Non-pigmented ciliary epithelial cell (primary cell): ENCODE measurements at places on chromosomes 1 and 21.

GRCh38 chr1:244953901-244954300 lies 89.6 kb upstream of the HNRNPU start:
- DNase-seq = no peak

GRCh38 chr1:192316942-192317450 lies at the start of gene RGS21:
RGS21 (plus strand) TSS chr1:192316992; CDS start chr1:192343037, 26,045 bp downstream.
- DNase-seq = no peak

DNA sequence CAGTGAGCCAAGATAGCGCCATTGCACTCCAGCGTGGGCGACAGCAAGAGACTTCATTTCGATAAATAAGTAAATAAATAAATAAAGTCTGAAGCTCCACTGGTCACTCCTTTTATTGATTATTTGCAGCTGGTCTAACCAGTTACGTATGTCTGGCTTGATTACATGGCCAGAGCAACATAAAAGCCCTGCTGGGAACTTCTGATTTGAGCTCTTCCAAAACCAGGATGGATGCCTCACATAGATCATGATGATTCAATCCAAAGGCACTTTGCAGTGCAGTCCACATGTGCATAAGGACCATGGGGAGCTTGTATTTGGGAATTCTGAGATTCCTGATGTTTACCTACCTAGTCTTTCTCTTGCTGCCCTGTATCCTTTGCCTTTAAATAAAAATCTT lies 24.0 kb downstream of the NSUN4 start:
- DNase-seq = no peak

GRCh38 chr1:87867626-87868025 lies 538.9 kb downstream of the LMO4 start:
- no peak for DNase-seq

- no peak for DNase-seq
Observed at GRCh38 chr1:183654706-183655105, 1.6 kb upstream of the APOBEC4 start.

- DNase-seq = no peak
Observed at GRCh38 chr1:176820391-176821031, 344.0 kb downstream of the ASTN1 start.
